SK-N-SH treated with all-trans-retinoic acid at 6 μM for 48 hours (cell line): ENCODE measurements at places on chromosomes 6 and 20.
A peak's percentile ranks its signal among the peaks of the same experiment; 100 is the strongest.

DNA sequence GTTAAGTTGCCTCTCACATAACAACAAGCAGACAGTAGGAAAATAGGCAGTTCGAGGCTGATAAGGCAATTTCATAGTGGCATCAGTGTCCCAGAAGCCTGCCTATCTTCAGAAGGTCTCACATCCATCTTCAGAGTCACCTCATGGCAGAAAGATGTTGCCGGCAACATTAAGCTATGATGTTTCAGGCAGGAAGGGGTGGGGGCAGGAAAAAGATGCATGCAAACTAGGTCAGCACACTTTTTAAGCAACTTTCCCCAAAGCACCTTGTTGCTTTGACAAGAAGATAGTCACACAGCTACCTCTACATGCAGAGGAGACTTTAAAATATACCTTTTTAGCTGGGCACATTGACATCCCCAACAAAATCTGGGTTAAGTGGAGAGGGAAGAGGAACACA, 43.2 kb upstream of the SMIM8 start:
- no peak for ATAC-seq

DNA sequence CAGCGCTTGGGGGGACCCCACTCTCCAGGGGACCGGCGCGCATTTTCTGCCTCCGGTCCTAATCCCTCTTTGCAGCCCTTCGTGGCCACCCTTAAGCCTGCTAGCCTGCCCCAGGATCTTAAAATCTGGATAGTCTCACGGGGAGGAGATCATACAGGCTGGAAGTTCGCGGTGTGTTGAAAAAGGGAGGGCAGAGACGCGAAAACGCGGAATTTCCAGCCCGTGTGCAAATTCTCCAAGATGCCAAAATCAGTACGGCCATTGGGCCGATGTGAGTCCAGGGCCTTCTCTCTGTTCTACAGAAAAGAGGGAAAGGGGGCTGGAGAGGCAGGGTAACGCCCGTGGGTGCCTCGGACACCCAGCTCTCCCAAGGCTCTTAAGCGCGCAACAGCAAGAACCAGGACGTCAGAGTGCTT, 9.4 kb downstream of the NR2E1 start:
- ATAC-seq = no peak

- ATAC-seq = no peak
Observed at GRCh38 chr6:64895945-64896344, 811.1 kb downstream of the EYS start.

DNA sequence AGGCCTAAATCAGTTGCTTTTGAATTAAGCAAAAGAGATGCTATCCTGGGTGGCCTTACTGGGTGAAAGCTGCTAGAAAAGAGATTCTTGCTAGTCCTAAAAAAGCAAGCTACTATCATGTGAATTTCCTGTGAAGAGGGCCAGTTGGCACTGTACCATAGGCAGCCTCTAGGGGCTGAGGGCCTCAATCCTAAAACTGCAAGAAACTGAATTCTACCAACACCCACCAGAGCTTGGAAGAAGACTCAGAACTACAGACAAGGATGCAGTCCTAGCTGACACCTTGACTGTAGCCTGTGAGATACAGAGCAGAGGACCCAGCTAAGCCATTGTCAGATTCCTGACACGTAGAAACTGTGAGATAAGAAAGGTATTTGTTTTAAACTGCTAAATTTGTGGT, 24.5 kb downstream of the CLIC5 start:
- ATAC-seq = no peak

DNA sequence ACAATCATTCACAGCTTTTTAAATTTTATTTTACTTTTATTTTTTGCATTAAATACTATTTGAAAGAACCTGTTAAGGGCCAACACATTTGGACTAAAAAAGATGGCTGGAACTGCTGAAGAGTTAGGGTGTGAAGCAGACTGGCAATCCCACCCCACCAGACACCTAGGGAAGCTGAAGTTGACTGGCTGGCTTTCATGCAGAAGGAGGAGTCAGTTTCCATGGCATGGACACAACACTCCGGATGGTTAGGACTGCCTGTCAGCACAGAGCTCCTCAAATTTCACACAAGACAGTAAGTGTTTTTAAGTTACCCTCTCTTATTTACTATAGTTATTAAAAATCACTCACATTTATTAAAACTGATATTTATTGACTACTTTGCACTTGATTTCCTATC, at the start of gene ANKRD66:
ANKRD66 (plus strand) TSS at position 238 of the 400 bp plus-strand sequence. CDS start 5,016 bp downstream, outside the sequence.
- no peak for ATAC-seq

DNA sequence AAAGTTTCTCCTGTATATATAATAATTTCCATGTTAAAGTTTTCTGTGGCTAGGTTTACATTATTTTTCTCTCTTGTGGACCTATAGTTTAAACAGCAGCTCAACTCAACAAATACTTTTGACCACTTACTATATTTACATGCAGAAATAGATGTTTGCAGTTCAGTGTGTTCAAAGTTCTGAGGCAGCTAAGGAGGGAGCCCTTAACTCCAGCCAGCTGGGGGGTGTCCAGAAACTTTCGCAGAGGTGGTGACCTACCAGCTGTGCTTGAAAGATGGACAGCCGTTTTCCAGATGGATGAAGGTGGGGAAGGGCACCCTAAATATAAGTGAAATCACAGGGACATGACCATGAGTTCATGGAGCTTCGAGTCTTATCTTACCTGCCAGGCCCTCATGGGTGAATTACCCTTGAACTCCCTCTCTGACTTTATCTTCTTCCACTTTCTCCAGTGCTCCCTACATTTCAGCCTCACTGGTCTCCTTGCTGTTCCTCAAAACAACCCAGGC, 33.4 kb downstream of the DHX35 start:
- ATAC-seq = no peak

DNA sequence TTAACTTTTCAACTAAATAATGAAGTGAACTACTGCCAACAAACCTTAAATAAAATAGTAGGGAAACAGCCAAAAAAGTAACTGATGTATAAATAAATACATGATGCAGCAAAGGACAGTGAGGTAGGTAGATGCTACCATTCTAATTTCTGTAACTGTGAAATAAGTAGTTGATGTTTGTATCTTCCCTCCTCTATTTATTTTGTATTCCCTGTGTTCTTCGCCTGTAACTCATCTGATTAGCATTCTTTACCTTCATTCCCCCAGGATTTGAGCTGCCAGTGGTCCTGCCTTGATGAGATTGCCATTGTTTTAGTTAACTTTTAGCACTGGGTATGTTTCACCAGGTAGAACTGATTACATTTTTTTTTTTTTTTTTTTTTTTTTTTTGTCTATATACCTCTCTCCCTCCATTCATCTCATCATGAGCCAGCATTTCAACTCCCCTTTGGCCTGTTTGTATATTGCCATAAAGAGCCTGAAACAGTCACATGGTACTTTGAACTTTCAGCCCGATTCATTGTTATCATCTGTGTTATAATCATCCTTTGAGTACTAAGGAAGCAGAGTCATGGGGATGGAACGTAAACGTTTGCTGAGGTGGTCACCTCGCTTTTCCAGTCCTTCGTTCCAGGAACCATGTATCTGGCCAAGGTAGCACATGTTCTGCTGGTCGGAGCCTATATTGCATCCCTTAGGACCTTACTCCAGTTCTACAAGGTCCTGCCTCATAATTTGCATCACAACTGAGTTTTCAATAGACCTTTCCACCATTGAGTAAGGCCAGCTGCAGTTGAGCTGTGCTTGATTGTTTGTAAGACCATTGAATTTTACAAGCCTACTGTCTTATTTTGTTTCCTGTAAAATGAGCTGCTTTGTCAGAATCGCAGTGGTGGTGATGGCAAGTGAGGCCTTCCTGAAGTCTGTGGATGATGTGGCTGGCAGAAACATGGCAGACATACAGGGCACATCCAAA, 107.6 kb downstream of the JAG1 start:
- ATAC-seq = no peak

GRCh38 chr20:20229595-20229994, 138.3 kb upstream of the INSM1 start:
- no peak for ATAC-seq

DNA sequence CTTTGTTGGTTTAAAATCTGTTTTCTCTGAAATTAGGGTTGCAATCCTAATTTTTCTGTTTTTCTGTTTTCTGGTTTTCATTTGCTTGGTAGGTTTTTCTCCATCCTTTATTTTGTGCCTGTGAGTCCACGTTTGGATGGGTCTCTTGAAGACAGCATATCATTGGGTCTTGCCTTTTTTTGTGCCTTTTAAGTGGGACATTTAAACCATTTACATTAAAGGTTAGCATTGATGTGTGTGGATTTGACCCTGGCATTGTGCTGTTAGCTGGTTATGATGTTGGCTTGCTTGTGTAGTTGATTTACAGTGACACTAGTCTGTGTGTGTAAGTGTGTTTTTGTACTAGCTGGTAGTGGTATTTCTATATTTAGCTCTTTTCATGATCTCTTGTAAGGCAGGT, 28.0 kb upstream of the CST5 start:
- ATAC-seq = no peak

DNA sequence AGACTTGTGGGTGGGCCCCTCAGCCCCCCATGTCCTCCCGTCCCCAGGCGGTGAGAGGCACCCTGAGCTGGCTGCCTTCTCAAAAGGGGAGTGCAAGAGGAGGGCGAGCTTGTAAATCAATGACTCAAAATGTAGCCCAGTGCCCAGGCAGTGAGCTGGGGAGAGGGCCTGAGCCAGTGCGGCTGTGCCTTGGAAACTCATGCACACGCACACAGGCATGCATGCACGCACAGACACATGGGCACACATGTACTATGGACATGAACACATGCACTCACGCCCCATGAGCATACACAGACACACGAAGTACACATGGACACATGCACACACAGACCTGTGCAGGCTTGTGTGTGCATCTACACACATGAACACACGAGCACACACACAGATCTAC, 133.5 kb downstream of the TAF4 start:
- no peak for ATAC-seq

- no peak for ATAC-seq
Observed at GRCh38 chr6:113786168-113786567, 71.0 kb upstream of the MARCKS start.

DNA sequence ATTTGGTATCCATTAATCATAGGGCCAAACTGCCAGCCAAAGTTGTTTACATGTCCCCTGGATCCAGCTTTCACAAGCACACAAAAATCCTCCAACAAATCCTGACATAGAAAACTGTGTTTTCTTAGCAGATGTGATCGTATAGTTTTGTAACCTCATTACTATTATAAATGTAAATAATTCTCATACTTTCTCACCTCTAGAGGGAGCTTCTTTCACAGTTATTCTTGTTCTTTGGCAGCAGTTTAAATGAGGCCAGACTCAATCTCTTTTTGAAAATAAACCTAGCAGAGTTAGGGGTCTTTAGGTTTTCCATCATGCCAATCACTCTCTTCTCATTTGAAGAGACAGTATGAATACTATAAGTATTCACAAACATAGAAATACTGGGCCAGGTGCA, 17.0 kb upstream of the ZNF318 start:
- ATAC-seq = peak; percentile 76

- no peak for ATAC-seq
Observed at GRCh38 chr6:139800837-139801236, 426.4 kb upstream of the CITED2 start.

DNA sequence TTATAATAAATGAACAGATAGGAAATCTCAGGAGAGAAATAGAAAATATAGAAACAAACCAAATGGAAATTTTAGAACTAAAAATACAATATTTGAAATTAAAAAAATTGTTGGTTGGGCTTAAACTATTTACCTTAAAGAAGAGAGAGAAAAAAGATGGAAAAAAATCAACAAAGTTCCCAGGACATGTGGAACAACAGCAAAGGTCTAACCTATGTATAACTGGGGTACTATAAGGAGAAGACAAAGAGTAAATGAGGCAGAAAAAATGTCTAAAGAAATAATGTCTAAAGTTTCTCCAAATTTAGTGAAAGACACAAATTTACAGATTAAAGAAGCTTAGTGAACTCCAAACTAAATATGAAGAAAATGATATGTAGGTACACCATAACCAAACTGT, 41.1 kb upstream of the ZBTB24 start:
- ATAC-seq = no peak

GRCh38 chr20:39210341-39211036, 248.3 kb downstream of the DHX35 start:
- no peak for ATAC-seq

- ATAC-seq = no peak
Observed at GRCh38 chr20:25035921-25036320, 22.0 kb downstream of the ACSS1 start.

GRCh38 chr20:45044084-45044573, 56.8 kb downstream of the KCNS1 start:
- peak; percentile 91 for ATAC-seq

GRCh38 chr6:113626475-113626874, 230.7 kb upstream of the MARCKS start:
- no peak for ATAC-seq

- no peak for ATAC-seq
Observed at GRCh38 chr20:42027746-42028268, 409.6 kb upstream of the CHD6 start.

DNA sequence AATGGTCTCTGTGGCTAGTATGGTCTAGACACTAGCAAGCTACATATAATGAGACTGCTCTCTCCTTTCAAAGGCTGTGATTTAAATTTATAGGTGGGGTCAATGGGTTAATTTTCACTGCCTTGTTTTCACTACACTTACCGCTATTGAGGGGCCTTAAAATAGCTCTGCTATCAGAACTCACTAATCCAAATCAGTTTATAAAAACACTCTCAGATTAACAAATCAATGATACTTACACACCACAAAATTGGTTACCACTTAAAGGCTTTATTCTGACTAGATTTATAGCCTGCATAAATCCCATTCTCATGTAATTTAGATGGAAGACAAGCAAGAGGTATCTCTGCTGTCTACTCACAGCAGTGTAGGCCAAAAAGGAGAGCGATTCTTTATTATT, 313.0 kb upstream of the AGPAT4 start:
- no peak for ATAC-seq

- ATAC-seq = peak; percentile 65
Observed at GRCh38 chr6:5078121-5078669, 6.9 kb upstream of the PPP1R3G start.

DNA sequence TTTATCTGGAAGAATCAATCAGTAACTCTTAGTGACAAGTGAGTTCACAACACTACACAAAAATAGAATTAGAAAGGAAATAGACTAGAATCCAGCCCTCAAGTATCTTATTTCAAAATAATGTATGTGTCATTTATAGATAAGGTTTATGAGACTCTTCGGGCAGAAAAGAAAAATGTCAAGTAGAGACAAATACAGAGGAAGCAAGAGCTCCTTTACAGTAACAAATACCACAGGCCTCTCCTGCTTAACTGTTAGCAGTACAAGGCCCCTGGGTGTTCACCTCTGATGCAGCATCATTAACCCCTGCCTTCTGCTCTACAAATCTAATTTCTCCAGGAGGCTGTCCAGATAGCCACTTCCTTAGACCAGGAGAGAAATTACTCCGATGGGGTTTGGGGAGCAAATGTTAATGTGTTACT, 76.7 kb downstream of the UBE3D start:
- ATAC-seq = peak; percentile 85

- ATAC-seq = 0 out of 3 replicates have a peak, but pooled peaks have one; percentile 13
Observed at GRCh38 chr6:148761527-148762011, 14.7 kb downstream of the UST start.
